Inflammatory macrophage treated with lipopolysaccharide for 4 hours (primary cell): ENCODE measurements at places on chromosomes 13 and 19.
A peak's percentile ranks its signal among the peaks of the same experiment; 100 is the strongest.

- DNase-seq: no peak
These were observed 304.9 kb upstream of the NBEA start for GRCh38 chr13:34637138-34637537.

DNA sequence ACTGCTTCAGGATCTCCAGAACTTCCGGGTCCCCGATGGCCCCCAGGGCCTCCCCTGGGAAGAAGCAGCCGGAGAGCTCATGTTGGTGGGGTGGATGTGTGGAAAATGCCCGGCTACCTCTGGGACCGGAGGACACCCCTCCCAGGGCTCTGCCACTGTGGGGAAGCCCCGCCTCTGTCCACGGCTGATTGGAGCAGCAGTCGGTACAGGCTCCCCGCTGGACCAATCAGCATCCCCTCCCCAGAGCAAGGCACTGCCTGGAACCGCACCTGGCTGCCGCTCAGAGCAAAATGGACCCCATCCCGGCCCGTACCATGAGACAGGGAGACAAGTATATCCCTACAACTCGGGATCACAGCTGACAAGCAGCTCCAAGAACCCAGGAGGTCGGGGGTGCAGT, 6.4 kb downstream of the DOHH start:
- no peak for DNase-seq

DNA sequence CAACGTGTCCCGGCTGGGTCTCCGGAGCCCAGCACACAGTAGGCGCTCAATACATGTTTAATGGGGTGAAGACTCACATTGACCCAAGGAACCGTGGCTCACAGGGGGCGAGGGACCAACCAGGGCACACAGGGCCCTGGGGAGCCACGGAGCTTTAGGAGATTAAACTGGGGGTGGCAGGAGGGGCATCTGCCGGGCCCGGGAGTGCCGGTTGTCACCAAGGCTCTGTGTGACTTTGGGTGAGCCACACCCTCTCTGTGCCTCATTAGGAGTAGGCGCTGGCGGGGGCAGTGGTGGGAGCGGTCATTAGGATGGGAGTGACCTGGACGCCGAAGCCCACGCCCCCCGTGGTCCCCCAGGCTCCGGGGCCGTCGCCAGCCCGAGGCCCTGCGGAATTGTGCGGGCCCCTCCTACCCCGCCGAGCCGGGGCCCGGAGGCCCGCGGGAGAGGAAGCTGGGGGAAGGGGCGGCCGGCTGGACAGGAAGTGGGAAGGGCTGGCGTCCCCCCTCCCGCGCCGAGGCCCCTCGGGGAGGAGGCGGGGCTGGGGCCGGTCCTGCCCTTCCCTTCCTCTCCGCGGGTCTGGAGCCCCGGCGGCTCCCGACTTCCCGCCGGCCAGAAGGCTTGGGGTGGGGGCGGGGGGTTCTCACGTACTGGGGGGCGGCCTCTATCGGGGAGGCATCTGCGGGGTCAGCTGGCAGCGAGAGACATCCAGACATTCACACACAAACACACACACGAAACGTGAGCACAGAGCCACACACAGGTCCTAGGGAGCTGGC, 1.8 kb upstream of the SSBP4 start:
- DNase-seq: peak; percentile 30

- DNase-seq: no peak
These were observed 214.4 kb downstream of the RAP2A start for GRCh38 chr13:97648171-97648880.

GRCh38 chr13:99307247-99307646, at the start of gene GPR183:
Gene GPR183 (minus strand): TSS chr13:99307399. CDS start chr13:99296145, 11,254 bp downstream.
- peak; percentile 86 for DNase-seq

- DNase-seq: no peak
These were observed 5.2 kb downstream of the ZNF577 start for GRCh38 chr19:51882518-51882917.

DNA sequence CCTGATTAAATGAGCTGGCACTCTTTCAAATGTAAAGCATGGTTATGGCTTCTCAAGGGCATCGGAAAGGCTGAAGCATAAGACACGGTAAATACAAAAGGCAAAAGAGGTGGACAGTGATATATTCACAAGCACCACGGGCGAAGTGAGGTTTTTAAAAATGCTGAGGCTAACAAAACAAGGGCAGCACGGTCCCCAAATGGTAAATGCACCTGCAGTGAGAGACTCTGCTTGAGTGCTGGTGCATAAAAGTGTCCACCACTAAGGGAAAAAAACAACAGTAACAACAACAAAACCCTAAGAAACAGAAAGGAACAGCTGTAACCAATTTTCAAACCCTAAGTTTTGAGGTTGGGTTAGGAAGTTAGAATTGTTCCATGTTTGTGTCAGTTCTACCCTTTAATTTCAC, 234.9 kb downstream of the PCDH9 start:
- no peak for DNase-seq

DNA sequence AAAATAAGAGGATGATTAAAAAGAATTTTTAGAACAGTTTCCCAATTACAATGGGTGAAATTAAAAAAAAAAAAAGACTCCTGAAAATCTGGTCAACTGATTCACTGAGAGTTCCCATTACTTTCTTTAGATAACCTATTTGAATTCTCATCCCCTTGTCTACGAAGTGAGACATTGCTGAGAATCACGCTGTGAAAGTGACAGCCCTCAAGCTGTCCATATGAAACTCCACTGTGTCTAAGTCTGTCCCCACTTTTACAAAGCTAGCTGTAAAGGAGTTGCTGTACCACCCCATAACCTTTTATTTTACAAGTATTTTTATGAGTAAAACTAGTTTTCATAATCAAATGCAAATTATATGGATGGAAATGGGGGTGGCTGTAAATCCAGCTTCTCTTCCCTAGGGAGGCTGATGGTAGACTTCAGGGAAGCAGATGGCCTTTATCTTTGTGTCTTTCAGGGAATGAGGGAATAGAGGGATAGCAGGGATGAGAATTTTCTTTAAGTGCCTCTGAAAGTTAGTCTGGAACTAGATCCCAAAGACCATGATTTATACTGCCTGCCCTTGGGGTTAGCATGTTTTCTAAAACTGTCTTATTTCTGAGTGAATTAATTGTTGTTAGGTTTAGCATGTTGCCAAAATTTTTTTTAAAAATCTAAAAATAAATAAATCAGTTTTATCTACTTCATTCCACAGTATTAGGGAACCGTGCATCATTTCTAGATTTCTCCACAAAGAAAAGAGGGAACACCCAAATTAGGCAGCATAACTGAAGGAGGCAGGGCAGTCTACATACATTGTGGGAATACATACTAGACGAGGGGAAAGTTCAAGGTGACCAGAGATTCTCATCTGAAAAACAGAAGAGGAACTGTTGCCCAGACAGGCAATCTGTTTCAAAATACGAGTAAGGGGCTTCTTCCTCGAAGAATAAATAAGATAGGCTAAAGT, 1219.1 kb downstream of the UQCRFS1 start:
- DNase-seq: no peak

DNA sequence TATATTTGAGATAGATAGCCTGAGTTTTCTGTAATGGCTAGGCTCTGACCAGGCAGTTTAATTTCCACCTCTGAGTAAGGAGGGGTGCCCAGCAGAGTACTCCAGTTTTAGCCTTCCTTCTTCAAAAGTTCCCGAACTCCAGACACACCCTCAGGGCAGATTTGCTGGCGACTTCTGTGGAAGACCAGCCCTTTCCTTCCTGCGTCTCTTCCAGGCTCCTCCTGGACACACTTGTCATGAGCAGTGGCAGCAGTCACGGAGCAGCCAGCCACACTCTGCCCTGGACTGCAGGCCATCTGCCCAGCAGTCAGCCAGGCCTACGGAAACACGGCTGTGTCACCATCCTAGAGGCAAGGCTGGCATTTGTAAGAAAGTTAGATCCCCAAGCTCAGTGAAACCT, 6.6 kb upstream of the FLT1 start:
- DNase-seq: no peak
